Stimulated activated CD8-positive, alpha-beta memory T cell treated with anti-CD3 and anti-CD28 coated beads, Interleukin-4, amount 100 ng/mL, for 1 hour (primary cell): ENCODE measurements at places on chromosomes 6 and 20.

DNA sequence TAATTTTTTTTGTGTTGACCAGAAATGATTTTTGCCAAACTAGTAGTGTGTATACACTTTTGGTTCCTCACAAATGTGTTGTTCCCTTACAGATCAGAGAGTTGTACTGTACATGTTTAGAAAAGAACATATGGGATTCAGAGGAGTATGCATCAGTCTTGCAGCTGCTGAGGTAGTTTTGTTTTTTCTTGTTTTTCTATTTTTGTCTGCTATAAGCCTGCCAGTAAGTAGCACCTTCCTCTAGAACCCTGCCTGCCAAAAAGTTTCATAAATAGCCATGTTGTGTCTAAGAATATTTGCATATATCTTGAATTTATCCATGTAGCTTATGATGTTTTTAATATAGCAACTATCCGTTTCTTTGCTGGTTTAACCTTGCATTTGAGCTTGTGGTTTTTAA is 46.4 kb downstream of the ORC3 start:
- no peak for DNase-seq

DNA sequence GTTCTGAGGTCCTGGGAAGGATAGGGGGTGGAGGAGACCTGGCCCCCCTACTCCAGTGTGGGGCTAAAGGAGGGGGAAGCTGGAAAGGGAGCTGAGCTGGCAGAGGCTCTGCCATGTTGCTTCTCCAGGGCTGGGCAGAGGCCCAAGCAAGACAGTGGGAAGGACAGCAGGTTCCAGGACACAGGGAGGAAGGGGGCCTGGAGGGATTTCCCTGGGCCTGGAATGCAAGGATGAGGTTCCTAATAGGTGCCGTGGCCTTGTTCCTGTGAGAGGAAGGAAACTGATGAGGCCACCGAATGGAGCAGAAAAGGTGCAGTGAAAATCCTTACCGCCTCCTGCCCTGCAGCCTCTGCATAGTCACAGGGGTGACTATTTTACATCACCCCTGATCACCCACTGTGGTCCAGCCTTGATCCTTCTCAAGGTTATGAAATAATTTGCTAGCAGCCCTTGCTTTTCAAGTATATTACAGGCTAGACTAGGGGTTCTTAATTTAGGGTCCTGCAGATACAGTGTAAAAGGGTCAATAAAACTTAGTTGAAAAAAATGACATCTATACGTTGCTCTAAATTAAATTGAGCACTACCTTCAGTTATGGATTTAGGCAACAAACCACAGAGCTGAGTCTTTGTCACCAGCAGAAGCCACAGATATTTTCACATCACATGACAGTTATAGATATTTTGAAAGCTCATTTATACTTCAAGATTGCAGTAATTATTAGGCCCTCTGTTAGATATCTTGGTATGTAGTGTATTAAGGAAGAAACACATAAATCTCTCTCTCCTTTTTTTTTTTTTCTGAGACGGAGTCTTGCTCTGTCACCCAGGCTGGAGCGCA is 45.7 kb upstream of the RNF24 start:
- DNase-seq: no peak

DNA sequence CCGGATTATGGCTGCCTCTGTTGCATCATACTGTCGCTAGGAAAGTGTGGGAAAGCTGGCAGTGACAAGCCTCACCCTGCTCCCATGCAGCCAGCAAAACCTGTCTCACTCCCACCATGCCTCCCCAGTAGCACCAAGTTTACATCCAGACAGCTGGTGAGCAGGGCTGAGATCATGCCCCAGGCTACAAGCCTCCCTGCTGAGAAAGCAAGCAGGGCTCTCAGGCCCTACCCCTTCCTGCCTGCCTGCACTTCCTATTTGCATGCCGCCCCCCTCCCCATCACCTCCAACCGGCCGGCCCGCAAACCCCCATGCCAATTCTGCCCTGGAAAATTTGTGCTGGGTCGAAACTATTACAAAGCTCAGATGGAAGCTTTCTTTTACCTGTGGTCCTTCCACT is 408.2 kb upstream of the FKBP1C start:
- no peak for DNase-seq

DNA sequence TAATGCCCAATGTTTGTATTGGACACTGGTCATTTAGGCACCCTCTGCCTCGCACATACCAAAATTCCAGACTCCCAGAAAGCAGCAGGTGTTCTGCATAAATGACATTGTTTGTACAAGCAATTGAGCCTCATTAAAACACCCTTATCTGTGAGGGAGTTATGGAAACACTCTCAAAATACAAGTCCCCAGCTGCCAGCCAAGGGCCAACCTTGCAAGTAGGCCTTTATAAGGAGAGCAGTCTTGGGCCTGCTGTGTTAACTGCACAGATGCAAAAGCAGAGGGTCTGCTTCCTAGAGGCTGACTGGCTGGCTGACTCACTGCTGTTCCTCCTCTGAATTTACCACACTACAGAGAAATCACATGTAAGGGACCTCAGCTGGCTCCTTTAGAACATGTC is 150.4 kb upstream of the HMGN3 start:
- DNase-seq: no peak

- DNase-seq: no peak
Observed at GRCh38 chr20:53734006-53734688, 140.5 kb upstream of the ZNF217 start.

- no peak for DNase-seq
Observed at GRCh38 chr6:163748886-163749285, 334.4 kb downstream of the QKI start.

DNA sequence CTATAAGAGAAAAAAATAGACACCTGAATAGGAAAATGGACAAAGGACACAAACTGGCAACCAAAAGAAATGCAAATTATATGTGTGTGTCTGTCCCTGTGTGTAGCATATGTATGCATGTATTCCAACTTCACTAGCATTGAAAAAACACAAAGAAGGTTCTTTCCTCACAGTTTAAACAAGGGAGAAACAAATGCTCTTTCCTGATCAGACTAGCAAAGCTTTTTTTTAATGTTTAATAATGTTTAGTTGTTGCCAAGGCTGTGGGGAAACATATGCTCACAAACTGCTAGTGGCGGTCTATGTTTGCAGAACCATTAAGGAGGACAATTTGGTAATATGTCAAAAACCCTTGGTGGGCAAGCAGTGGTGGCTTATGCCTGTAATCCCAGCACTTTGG is 22.4 kb downstream of the SMLR1 start:
- no peak for DNase-seq

- no peak for DNase-seq
Observed at GRCh38 chr6:70957284-70957617, 391 bp upstream of the B3GAT2 start.

GRCh38 chr20:53943522-53944291 is 126.7 kb downstream of the BCAS1 start:
- DNase-seq: no peak

- no peak for DNase-seq
Observed at GRCh38 chr6:108653949-108654348, 93.2 kb downstream of the FOXO3 start.

DNA sequence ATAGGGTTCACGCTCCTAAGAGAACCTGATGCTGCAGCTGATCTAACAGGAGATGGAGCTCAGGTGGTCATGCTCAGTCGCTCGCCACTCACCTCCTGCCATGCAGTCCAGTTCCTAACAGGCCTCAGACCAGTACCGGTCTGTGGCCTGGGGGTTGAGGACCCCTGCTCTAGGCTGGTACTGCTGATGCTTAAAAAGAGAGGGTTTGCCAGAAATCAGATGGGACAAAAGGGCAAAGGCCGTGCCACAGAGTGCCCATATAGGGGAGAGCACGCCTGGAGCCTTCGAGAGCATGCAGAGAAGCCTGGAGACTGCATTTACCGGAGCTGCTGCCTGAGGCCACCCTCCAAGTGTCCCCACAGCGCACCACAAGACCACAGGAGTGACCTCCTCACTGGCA is 75.5 kb downstream of the PTPN1 start:
- DNase-seq: no peak

DNA sequence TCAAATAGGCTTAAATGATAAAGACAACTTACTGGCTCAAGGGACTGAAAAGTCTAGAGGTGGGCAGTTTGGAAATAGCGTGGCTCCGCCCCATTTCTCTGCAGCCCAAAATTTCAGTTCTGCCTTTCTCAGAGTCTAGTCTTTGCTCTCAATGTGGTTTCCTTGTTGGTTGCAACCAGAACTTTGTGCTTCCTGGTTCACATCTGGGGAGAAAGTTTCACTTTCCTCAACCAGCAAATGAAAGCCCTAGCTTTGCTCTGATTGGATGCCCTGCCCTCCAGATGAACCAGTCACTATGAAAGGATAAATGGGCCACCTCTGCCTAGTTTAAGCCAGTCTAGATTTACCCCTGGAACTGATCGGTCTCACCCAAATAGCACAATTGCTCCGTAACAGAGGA is 14.9 kb downstream of the SYCP2L start:
- no peak for DNase-seq

GRCh38 chr6:167987396-167988153 is 9.9 kb upstream of the KIF25 start:
- DNase-seq: no peak

GRCh38 chr20:48128436-48128835 is 343.2 kb upstream of the SULF2 start:
- DNase-seq: no peak

DNA sequence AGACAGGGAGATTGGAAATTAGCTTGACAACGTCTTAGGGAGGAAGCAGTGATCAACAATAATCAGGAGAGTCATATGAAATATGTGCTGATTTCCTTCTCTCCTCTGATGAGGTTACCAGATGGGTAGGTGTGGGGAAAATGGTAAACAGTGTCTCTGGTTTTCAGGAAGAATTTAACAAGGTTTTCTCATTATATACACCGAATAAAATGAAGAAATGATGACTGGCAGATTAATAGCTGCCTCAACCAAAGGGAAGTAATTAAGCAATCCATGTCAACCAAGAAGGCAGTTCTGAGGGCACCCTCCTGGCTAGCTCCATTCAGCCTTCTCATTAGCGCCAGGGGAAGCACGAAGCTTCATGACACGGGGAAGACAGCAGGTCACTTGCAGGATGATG is 12.7 kb upstream of the RAMACL start:
- no peak for DNase-seq

GRCh38 chr6:131135244-131136020 is at the start of gene AKAP7:
Gene AKAP7, plus strand, starts transcription at chr6:131135467. Its CDS starts 297 bp downstream, at chr6:131135764.
- DNase-seq: peak; percentile 9

- no peak for DNase-seq
Observed at GRCh38 chr6:79630883-79631692, at the start of gene SH3BGRL2. Gene SH3BGRL2, plus strand, starts transcription at chr6:79631329. Its CDS starts 133 bp downstream, at chr6:79631462.

GRCh38 chr6:37668251-37668650 is 29.4 kb downstream of the MDGA1 start:
- no peak for DNase-seq

GRCh38 chr6:25481267-25481666 is 170.7 kb upstream of the SCGN start:
- no peak for DNase-seq

GRCh38 chr6:26205161-26205624 is 118.0 kb downstream of the HFE start:
- DNase-seq: no peak

- no peak for DNase-seq
Observed at GRCh38 chr6:169326067-169326799, 72.6 kb upstream of the THBS2 start.

DNA sequence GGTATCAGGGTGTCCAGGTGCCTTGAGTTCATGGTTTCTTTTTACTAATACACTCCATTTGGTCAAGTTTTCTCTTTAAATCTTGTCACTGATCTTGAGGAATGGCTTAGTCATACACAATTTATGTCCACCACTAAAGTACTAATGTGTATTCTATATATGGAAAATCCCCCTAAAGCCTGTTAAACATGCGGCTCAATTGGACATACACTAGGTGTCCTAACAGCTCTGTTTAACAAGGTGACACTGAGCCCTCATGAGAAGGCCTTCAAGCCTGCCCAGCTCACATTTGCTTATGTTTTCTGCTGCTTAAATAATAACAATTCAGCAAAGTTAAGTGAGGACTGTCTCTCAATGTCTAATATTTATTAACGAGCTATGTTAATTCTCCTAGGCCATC is 31.5 kb downstream of the PDE7B start:
- no peak for DNase-seq

DNA sequence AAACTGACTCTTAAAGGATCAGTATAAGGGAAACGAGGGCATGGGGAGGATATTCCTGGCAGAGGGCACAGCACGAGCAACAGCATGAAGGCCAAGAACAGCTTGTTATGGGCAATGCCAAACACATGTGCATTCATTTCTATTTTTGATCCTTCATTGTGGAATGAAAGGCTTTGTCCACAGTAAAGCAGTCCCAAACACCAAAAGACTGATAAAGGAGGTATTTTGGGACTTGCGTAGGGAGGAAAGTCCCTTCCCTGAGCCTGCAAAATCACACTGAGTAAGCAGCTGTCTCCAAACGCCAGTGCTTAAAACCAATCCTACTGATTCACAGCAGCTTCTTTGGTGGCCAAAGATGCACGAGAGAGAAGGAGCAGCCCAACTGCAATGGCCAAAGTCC is 138.2 kb downstream of the UNC5CL start:
- DNase-seq: no peak

DNA sequence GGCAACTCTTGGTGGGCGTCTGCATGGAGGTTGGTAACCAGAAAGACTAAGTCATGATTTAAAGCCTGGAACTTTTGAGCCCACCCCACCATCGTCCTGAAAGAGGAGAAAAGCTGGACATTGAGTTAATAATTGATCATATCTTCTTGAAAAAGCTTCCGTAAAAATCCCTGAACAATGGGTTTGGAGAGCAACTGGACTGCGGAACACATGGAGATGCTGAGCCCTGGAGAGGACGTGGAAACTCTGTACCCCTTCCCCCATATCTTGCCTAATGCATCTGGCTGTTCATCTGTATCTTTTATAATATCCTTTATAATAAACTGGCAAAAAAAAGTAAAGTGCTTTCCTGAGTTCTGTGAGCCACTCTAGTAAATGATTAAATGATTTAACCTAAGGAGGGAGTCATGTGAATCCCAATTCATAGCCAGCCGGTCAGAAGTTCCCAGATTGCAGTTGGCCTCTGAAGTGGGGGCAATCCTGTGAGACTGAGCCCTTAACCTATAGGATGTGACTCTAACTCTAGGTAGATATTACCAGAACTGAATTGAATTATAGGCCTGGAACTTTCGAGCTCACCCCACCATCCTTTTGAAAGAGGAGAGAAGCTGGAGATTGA is 26.5 kb upstream of the LGSN start:
- no peak for DNase-seq

DNA sequence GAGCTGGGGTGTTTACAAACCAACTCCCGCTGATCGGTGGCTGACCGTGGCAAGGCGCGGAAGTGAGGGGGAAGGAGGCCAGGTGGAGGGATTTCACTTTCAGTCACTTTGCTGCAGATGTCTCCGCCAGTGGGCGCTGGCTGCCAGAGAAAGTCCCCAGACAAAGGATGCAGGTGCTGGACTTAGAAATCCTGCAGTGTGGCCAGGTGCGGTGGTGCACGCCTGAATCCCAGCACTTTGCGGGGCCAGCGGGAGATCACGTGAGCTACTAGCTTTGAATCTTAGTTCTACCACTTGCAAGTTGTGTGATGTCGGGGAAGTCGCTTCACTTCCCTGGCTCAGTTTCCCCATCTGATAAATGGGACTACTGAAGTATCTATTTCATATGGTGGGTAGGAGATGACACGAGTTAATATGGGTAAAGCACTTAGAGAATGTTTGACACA is 180.4 kb downstream of the ZNF217 start:
- DNase-seq: peak; percentile 8

- DNase-seq: no peak
Observed at GRCh38 chr6:74044417-74045096, 348.6 kb downstream of the CD109 start.
